ENCODE measurements at places on chromosomes 12 and 14.

GRCh38 chr14:68888025-68888850 is 90.9 kb downstream of the ACTN1 start:
- DNase-seq = no peak

DNA sequence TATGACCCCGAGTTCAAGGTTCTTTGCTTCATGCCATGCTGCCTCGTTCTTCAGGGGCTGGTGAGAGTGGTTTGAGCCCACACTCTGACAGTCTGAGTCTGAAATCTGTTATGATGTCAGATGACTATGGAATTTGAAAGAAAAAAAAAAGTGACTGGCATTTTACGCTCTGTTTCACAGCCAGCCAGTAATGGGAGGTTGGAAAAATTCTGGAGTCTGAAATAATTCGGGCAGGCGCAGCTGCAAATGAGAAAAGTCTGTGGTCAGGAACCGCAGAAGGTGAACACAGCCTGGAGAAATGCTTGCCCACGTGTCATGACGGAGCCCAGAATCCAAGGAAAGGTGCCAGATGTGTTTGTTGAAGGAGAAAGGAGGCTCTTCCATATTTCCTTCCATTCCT is 269.8 kb upstream of the PWP1 start:
- no peak for DNase-seq

GRCh38 chr12:127035011-127035879 is 1231.7 kb upstream of the TMEM132C start:
- DNase-seq = no peak

GRCh38 chr12:75658901-75659823 is 147.8 kb upstream of the KRR1 start:
- DNase-seq = no peak

GRCh38 chr12:4242595-4242994 is 31.0 kb upstream of the CCND2 start:
- DNase-seq = no peak

GRCh38 chr12:54859502-54859901 is 5.2 kb downstream of the MUCL1 start:
- DNase-seq = no peak

DNA sequence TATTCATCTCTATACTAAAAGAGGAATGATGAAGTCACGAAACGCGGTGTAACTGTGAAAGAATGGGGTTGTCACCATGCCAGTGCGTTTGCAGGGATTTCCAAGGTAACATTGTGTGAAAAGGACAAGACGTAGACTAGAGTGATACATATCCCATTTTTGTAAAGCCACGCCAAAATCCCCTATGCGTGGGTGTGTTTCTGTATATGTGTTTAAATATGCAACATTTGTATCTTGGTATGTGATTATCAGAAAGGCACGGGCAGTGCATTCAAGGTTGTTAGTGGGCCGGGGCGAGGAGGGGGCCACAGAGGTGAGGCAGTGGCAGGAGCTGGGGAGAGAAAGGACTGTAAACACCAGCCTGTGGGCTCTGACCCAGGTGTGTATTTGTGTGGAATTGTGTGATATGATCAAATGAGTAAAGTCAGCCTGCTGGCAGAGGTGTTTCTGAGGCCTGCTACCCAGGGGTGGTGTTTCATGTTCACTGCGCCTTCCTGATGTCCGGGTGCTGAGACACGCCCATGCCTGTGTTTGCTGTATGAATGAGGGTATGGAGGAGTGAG is 137.8 kb downstream of the ADGRD1 start:
- DNase-seq = no peak

GRCh38 chr14:90740081-90740480 is 76.1 kb downstream of the TTC7B start:
- no peak for DNase-seq

- DNase-seq = no peak
Measured at GRCh38 chr14:35879654-35880249, 53.6 kb downstream of the BRMS1L start.

DNA sequence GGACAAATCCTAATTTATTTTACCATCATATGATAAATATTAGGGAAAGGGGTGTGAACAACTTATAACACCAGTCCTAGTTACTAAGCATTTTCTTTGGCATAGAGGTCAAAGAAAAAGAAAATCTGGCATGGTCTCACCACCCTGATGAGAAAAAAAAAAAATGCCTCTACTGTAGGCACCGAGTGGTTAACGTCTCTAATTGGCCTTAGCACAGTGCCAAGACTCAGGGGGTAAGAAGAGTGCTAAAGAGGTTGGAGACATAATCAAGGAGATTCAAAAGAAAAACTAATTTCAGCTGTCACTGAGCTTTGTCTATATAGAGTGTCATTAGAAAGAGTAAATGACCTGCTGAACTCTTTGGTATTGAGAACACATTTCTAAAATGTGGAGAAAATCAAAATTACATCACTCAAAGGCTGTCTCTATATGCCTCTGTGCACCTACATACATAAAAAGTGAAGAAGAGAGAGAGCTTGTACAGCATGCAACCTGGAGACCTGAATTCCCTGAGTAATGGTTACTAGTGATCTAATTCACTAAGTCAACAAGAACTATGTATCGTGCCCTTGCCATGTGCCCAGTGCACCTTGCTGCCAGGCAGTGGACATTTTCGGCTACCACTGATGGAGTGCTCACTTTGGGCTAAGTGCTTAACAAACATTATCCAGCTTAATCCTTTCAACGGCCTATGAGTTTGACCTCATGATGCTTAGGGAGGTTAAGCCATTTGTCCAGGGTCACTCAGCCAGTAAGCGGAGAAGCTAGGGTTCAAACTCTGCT is 113.8 kb upstream of the G2E3 start:
- DNase-seq = no peak

DNA sequence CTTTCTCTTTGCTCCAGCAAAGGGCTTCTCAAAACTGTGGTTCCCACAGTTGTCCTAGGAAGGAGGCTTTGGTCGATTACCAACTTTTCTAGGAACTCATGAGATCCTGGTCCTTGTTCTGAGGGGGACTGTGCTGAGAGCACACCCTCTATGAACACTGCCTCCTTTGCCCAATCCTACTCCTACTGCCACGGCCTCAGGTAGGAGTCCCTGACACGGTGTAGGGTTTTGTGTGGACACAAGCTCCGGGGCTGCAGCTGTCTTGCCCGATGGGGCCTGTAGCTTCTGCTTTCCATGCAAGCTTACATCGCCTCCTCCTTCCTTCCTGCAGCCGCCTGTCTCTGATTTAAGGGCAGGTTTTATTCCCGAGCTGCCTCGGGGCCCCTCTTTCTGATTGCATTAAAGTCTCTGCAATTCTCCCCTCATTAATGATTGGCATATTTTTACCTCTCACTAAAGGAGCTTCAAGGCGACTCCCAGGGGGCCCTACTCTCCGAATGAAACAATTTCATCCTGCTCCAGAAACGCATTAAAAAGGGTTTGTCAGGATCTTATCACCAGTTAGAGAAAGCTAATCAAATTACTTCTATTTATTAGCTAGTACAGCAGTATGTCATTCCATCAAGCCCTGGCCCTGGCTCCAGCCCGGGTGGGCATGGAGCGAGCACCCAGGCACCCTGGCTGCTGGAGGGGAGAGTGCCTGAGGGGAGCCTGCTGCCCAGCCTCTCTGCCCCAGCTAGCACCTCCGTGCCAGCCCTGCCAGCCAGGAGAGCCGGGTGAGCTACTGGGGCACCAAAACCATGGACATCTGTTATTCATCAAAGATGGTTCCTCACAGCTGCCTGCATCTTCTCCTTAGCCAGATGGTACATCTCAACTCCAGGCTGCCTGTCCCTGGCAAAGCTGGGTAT is 38.0 kb upstream of the ESRRB start:
- DNase-seq = no peak

DNA sequence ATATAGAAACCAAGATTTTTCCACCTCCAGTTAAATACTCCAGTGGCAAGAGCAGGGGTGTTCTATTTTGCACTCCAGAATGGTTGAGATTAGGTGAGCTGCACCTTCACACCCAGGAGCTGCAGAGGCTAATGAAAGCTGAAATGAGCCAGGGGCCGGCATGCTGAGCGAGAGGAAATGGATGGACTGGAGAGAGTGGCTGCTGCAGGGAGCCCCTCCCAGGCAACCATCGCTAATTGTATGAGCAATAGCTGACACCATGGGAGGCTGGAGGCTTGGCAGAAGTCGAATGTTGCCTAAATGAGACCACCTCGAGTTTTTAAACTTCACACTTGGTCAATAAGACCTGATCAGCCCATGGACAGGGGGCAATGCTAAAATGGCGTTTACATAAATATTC is 301.8 kb upstream of the TMPO start:
- no peak for DNase-seq

- no peak for DNase-seq
Measured at GRCh38 chr14:77097006-77097699, 905 bp upstream of the CIPC start.

- DNase-seq = no peak
Measured at GRCh38 chr14:95133282-95133681, 24.0 kb downstream of the DICER1 start.

DNA sequence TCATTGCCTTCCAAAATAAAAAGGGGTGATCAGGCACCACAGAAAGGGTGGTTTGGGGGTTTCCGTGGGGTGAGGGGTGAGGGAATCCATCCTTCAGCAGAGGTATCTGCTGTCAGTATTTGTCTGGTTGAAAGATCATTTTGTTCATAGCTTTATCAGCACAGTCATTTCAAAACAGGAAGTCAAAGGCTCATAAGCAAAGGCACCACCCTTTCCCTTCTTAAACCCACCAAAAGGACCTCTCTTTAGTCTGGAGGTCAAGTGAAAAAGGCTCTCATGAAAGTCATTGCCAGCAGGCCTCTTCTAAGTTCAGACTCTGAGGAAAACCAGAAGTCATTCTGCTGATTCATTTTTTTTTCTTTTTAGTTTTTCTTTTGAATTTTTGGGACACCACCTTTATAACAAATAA is 6.2 kb downstream of the CHST11 start:
- no peak for DNase-seq

DNA sequence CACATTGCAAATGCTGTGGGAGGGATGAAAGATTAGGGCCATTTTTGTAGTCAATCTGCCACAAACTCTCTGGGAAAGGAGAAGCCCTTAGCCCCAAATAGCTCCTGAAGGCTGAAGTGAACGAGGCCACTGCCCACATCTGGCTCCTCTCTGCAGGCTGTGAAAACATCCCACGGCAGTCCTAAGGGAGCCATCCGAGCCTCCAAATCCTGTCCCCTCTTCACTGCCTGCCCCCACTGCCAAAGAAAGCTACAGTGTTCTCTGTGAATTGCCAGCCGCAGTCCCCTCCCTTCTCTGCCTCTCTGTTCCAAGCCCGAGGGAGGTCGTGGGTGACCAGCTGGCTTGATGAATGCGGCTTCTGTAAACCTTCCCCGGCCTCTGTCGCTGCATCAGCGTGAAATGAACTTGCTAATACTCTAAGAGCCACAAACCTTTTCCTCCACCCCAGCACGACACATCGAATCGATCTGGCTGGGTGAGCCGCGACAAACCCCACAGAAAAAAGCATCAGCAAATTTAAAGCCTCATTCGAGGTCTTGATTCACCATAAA is 180.7 kb upstream of the NRXN3 start:
- no peak for DNase-seq
